ENCODE measurements at places on chromosomes 11 and 22. TPM values are rescaled to one million over a fixed set of nuclear protein-coding genes. Genes with fewer than 3 reads are reported as not detected.

- DNase-seq, result no peak
Measured at GRCh38 chr11:117538263-117539135, 210.8 kb downstream of the CEP164 start.

POTEH gene
- total RNA-seq, result 0.05 TPM

DNA sequence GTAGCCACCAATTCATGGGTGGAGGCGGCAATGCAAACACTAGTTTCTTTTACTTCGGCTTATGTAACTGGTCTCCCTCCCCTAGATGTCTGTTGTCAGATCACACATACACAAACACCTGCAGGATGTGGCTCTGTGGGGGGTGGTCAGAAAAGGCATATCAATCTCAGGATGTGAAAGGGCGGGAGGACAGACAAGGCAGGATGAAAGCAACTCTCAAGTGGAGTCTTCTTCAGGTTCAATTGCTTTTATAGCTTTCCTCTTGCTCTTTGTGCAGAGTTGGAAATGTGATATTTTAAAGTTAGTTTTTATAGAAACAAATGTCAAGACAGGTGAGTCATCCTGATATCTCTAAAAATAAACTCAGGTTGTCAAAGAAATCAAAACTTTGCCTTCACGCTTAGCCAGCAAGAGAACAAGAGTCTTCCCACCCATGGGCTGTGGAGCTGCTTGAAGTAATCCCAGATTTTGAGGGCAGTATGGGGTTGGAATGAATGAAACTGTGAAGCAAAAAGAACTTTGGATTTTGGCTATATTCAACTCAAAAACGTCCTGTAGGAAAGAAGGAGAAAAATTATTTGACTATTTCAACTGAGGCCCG lies 423.4 kb downstream of the GUCY1A2 start:
- no peak for DNase-seq

OR2D2 gene
- total RNA-seq, result not detected

DNA sequence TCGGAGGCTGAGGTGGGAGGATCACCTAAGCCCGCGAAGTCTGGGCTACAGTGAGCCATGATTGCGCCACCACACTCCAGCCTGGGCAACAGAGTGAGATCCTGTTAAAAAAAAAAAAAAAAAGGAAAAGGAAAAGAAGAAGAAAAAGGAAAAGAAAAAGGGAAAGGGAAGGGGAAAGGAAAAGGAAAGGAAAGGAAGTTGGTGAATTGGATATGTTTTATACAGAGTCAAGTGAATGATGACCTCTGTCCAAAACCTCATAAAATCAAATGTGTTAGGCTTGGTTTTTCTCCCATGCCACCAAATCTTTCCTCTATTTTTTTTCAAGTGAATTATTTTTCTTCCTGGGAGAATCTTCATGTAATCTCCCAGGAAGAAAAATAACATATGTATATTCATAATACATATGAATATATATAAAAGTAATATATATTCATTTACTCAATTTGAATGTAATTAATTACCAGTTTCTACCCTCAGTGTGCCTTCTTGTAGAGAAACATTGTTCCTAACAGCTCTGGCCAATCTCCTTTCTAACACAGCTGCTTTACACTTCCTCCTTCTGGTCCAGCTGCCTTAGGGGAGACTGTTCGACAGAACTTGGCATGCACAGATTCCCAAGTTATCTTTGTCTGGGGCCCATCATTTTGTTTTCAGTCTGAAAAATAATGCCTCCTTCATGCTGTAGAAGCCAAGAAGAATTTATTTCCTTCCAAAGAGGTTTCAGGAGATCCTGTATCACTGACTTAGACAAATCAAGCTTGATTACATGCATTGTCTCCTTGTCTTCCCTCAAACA lies 111.9 kb downstream of the CCDC34 start:
- no peak for DNase-seq

All from A172 (cell line).